ENCODE measurements at places on chromosomes 1 and 21. TPM values are rescaled to one million over a fixed set of nuclear protein-coding genes. Genes with fewer than 3 reads are reported as not detected.

The SH2D2A gene
- total RNA-seq = 1.1 TPM

The S100A7 gene
- not detected for total RNA-seq

The OR6N1 gene
- total RNA-seq = not detected

- DNase-seq = no peak
These were observed 83.0 kb downstream of the RHOU start for GRCh38 chr1:228818296-228818695.

The GUCA2B gene
- not detected for total RNA-seq

DNA sequence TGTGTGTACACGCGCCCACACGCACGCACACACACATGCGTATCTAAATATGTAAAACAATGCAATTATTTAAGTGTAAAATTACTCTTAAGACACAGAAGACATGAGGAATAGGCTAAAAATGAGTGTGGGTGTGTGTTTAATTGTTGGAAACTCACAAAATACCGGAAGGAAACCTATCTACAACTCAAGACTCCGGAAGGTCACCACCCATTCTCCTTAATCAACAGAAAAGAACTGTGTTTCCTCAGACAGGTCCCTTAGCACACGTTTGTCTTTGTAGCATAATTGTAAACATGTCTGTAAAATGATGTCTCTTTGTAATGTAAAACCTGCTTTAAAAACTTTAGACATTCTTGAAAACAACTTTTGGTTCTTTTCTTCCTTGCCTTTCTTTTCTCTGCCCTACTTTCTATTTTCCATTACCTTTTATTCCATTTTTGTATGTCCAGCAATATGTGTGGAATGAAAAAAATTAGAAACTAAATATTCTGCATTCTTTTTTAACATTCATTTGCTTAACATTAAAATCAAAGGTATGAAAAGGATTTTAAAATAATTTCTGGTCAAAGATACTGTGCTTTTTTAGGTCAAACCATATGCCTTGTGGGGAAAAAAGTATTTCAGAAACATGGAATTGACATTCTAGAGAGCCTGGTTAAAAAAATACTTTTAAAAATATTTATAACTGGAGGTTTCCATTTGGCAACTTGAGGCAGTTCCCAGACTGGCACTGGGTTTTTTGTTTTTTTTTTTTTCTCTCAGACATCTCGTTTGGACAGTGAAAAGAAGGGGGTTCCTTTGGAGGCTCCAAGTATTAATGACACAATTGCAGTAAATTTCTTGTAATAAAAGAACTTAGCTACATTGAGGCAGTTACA is 46.2 kb downstream of the ATP5PF start:
- no peak for DNase-seq

DNA sequence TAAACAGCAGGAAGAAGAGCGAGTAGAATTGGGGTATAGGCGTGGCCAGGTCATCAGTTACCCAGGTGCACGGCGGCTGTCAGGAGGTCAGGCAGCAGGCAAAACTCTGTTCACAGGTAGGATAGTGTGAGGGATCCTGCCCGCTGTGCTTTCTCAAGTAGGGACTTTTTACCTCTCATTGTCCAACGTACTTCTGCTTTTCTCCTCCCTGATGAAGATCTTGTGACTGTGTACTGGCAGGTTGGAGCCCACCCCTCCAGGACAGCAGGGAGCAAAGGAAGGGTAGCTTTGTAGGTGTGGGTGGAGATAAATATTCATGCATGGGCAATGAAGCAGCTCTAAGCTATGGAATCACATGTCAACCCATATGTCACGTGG is 373.5 kb downstream of the KIF26B start:
- no peak for DNase-seq

- no peak for DNase-seq
These were observed 131.1 kb downstream of the KIAA0319L start for GRCh38 chr1:35426097-35426586.

DNA sequence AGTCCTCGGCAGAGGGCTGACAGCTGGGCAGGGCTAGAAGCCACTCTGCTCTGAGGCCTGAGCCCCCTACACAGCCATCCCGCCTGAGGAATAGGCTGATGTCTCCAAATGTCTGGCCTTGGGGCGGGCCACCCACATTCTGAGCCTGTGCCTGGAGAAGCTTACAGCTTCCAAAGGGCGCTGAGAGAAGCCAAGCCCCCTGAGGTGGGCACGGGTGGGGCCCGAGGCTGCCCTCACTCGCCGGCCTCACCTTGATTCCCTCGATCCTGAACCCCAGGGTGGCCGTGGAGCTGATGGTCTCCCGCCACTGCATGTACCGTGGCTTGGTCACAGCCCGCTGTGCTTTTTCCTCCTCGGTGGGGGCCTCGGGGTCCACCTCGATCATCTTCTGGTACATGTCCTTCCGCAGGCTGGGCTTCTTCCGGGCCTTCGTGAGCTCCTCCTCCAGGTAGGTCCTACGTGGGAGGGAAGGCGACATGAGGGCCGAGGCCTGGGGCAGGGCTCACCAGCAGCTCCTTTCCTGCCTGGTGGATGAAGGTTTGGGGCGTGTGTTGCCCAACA is 93.2 kb downstream of the STUM start:
- DNase-seq = peak; percentile 27

DNA sequence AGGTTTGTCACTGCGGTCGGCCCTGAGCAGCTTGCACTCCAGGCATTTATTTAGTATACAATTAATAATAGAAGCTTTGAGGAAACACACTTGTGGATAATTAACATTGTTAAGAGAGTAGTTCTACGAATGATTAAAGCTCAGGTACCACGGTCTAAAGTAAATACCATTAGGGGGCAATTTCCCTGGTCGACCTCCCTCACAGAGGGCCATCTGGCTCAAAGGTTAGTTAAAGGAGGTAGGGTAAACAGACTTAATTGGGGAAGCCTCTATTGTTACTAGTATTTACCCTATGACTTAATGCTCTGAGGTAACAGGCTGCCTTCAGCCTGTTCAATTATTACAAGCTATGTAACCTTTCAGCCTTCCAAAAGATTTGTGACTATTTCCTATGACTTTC is 122.3 kb upstream of the SLC44A3 start:
- DNase-seq = no peak

The CNR2 gene
- total RNA-seq = not detected

DNA sequence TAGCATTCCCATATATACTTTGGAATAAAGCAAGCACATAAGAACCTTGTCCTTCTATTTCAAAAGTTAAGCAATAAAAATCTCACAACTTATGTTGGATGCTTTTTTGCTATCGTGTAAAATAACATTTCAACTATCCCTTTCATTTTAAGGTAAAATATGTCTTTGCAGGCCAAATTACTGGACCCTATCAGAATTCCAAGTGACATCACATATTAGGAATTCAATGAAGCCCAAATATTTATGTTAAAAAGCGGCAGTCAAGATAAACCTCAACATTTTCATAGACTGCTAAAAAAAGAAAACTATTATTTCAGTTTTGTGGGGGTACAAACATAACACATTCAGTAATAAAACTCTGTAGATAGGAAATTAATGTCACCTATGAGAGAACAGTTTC is 252.0 kb downstream of the KCTD3 start:
- DNase-seq = no peak

The CTSK gene
- total RNA-seq = 4.9 TPM

GRCh38 chr1:221067721-221068120 is 188.5 kb downstream of the HLX start:
- DNase-seq = no peak

The CR2 gene
- total RNA-seq = not detected

GRCh38 chr21:38323721-38324531 is 67.1 kb downstream of the KCNJ15 start:
- DNase-seq = no peak

- DNase-seq = no peak
These were observed 54.5 kb upstream of the RAP1A start for GRCh38 chr1:111565079-111565478.

The SLC35D1 gene
- 3.1 TPM for total RNA-seq

DNA sequence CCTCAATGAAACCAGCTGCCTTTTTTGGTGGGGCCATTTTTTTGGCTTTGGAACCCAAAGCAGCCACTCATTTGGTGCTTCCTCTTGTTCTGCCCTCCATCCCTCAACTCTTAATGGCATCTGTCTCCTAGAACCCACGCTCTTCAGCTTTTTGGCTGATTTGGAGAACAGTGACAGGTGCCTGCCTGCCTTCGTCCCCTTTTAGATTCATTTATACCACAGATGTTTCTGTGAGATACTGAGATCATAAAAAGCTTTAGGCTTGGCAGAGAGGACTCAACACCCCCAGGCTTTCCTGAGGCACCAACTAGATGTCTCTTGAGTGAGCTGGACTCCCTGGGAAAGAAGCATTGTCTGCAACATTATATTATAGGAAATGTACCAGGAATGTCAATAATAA is 20.4 kb upstream of the YTHDF2 start:
- no peak for DNase-seq

DNA sequence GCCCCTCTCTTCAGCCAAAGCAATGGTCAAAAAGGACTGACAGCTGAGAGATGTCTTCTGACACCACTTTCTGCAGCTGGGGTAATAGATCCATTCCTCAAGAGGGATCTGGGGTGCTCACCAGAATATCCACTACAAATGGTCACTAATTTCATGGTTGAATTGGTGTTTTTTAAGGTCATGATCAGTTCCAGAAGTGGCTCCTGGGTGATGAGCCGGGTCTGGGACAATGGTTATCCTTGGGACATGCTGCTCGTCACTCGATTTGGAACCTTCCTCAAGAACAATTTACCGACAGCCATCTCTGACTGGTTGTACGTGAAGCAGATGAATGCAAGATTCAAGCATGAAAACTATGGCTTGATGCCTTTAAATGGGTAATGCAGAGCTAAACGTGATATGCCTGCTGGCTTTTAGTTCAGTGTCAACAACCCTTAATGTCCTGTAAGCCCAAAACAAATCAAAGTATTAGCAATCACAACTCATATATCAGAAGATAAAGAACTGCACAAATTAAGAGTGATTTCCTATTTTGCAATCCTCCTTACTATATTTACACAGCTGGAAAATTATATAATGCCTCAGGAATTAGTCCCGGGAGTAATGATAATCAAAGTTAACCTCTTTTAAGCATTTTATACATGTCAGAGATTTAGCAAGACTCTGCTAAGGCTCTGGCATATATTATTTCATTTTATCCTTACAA is 20.1 kb downstream of the FMO3 start:
- no peak for DNase-seq

- DNase-seq = no peak
These were observed 143.5 kb downstream of the SYT14 start for GRCh38 chr1:210081494-210081893.

DNA sequence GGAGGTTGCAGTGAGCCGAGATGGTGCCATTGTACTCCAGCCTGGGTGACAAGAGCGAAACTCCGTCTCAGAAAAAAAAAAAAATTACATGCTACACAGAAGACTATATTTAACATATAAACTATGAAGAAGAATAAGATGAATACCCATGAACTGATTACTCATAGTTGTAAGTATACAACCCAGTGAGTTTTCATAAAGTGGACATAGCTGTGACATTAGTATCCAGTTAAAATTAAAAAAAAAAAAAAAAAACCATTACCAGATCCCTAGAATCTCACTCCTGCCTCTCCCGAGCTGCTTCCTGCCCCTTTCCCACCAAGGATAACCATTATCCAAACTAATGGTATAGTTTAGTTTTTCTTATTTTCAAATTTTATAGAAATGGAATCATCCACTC is 37.4 kb downstream of the UBE4B start:
- DNase-seq = no peak

The C8B gene
- total RNA-seq = not detected

DNA sequence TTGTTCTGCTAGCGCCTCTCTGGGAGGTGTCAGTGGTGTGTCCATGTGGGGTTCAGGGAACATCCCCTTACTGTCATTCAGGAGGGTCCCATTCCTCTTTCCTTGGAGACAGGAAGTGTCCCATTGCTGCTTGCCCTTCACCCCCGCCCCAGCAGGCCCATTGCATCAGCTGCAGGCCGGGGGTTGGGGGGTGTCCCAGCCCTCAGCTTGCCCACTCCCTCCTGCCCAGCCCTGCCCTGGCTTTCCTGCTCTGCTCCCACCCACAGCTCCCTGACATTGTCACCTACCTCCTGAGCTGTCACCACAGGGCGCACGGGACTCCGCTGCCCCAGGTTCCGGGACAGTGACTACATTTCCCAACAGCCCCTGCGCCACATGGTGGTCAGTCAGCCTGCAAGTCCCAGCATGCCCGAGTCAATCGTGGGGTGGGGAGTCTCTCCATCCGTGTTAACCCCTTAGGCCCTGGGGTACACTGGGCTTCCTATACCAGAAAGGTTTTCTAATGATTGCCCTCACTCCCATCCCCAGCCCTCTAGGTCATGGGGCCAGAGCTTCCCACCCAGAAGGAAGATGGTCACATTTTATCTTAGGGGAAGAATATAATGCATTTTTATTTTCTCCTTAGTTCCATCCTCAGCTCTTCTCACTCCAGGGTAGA is at the start of gene INPP5B:
Gene INPP5B (minus strand): TSS at position 351 of the 658 bp plus-strand sequence. CDS start 745 bp downstream, outside the sequence.
- peak; percentile 93 for DNase-seq

The CHML gene
- total RNA-seq = 6.6 TPM

The GSTM1 gene
- not detected for total RNA-seq

GRCh38 chr1:162179121-162179520 is 109.6 kb downstream of the NOS1AP start:
- DNase-seq = no peak

DNA sequence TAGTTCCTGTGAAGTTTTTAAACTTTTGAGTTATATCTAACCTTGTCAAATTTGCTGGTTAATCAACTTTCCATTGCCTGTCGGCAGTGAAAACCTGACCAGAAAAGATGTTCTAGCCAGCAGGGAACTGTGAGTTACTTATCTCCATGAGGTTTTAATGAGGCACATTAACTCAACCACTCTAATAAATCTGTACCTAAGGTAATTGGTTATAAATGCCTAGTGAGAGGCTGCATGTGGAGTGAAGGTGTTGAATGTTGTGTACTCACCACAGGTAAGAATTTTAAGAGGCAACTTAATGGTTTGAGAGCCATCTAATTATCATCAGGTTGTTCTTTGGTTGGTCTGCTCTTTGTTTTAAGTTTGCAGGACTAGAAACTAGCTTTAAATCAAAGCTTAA is 138.4 kb upstream of the LHX8 start:
- no peak for DNase-seq

The C1QA gene
- 105 TPM for total RNA-seq

GRCh38 chr1:205505076-205505729 is 734 bp downstream of the CDK18 start:
- DNase-seq = no peak

DNA sequence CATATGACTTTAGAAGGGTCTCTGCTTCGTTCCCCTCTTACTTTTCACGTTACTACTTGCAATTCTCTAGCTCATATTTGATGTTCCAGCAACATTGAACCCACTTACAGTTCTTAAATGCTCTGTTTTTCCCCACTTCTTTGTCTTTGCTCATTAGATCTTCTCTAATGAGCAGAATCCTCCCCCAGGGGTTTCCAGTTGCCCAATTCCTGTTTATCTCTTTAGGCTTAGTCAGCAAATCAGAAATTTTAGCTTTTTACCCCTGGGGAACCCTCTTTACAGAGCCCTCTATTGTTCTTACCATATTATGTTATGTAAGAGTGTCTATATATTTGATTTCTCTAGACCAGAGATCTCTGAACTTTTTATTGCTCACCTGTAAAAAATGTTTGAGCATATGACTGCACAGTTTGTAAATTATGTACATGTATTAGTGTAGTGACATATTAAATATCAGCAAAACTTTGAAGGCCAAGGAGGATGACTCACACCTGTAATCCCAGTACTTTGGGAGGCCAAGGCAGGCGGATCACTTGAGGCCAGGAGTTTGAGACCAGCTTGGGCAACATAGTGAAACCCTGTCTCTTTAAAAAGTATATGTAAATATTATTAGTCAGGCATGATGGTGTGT is 71.4 kb downstream of the FNBP1L start:
- DNase-seq = no peak

The OR2M3 gene
- not detected for total RNA-seq

All from Right ventricle myocardium superior (tissue), 1 donor.